ENCODE measurements at places on chromosomes 5 and 9. TPM values are rescaled to one million over a fixed set of nuclear protein-coding genes. Genes with fewer than 3 reads are reported as not detected.

Gene PTGES
- 4.5 TPM for total RNA-seq

Gene PELO
- 69.3 TPM for total RNA-seq

Gene SLC36A3
- not detected for total RNA-seq

Gene OR1Q1
- total RNA-seq: not detected

Gene TBC1D2
- 5.0 TPM for total RNA-seq

Gene CANX
- 230 TPM for total RNA-seq

Gene ADAMTS6
- 2.8 TPM for total RNA-seq

Gene DNAJB5
- 89.7 TPM for total RNA-seq

Gene PDE8B
- total RNA-seq: 0.83 TPM

Gene INSL4
- total RNA-seq: not detected

Gene IFNK
- total RNA-seq: not detected

Gene RASGRF2
- total RNA-seq: 5.0 TPM

Data from esophagus muscularis mucosa (tissue), 4 donors.